T-cell (primary cell): ENCODE measurements at places on chromosomes 5 and 9. TPM values are rescaled to one million over a fixed set of nuclear protein-coding genes. Genes with fewer than 3 reads are reported as not detected.

The TEX48 gene
- total RNA-seq: not detected

DNA sequence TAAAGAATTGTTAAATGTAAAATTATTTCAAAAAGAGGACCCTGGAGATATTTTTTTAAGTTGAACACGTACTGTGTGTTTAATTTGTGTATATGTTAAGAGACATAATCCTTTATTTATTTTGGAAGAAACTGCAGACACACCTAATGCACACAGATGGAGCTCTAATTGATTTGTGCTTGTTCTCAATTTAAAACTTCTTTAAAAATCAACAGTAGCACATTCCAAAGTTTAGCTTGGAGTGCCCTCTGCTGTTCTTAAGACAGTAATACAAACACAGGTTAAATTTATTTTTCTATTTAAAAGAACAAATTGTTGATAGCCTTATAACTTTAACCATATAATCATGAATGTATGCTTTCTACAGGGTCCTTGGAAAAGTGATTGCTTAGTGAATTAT, 277.6 kb upstream of the ADAMTS16 start:
- DNase-seq: no peak

DNA sequence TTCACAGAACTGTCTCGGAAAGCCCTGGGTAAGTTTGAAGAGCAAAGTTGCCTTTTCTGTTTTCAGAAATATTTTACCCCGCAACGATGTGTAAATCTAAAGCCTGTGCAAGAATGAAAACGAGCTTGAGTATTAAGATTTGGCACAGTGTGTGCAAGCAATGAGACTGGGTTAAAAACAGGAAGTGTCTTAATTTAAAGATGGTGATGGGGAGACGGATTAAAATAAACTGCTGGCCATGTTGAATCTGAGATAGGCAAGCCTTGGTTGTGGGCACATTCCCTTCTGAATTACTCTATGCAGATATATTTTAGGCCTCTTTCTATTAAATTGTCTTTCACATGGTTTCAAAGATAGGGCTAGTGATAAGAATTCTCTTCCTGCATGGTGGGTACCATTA, 294.2 kb upstream of the DMRT1 start:
- DNase-seq: no peak

GRCh38 chr5:72741805-72742204, 74.7 kb upstream of the TNPO1 start:
- DNase-seq: no peak

DNA sequence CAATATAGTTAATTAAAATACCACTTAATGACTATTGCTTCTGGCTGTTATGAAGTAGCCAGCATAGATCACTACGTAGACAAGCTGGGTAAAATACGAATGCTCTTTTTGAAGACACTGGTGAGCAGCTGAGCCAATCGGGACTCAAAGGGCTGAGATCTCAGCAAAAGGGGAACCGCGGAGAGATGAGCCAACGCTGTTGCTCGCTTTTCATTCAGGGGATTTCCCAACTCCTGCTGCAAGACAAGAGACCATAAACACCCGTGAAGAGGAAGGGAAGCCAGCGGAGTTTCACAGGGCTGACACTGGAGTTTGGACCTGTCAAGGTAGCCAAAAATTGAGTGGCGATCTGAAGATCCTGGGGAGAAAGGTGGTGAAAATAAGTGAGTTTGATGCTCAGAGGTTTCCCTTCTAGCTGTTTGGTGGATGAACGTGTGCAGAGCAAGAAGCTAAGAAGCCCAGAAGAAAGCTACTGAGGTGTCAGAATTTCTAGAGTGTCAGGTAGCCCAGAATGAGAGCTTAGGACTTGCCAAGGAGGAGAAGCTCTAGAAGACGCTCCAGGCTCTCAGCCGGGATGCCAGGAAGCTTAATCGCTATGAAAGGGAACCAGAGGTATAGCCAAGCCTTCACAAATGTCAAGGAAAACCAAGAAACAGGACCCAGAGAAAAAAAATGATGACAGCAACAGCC, 79.6 kb upstream of the RNU6ATAC start:
- peak; percentile 31 for DNase-seq

- no peak for DNase-seq
Measured at GRCh38 chr5:131979816-131980215, 31.6 kb downstream of the ACSL6 start.

DNA sequence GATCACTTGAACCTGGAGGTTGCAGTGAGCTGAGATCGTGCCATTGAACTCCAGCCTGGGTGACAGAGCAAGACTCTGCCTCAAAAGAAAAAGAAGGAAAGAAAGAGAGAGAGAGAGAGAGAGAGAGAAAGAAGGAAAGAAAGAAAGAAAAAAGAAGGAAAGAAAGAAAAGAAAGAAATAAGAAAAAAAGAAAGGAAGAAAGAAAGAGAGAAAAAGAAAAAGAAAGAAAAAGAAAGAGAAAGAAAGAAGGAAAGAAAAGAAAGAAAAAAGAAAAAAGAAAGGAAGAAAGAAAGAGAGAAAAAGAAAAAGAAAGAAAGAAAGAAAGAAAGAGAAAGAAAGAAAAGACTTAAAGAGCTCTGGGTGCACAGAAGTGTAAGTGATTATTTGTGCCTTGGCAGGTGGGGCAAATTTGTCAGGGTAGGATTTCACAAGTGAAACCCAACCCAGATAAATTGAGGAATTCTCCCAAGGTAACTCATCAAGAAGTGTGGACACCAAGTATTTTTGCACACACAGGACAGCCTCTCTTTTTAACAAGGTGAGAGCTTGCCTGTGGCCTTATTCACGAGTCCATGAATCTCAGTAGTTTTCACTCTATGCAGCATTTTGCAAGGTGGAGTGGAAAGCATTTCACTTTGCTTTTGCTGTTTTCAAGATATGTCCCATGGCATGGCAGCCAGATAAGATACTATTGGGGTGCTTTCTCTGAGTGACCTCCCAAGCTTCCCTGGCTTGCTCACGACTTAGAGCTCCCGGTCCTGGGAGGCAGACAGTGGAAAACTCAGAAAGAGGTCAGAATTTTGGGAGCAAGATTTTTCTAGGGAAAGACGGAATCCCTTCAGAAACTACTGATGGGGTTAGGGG, 57.8 kb downstream of the C9orf153 start:
- DNase-seq: no peak

The ENTPD8 gene
- not detected for total RNA-seq

DNA sequence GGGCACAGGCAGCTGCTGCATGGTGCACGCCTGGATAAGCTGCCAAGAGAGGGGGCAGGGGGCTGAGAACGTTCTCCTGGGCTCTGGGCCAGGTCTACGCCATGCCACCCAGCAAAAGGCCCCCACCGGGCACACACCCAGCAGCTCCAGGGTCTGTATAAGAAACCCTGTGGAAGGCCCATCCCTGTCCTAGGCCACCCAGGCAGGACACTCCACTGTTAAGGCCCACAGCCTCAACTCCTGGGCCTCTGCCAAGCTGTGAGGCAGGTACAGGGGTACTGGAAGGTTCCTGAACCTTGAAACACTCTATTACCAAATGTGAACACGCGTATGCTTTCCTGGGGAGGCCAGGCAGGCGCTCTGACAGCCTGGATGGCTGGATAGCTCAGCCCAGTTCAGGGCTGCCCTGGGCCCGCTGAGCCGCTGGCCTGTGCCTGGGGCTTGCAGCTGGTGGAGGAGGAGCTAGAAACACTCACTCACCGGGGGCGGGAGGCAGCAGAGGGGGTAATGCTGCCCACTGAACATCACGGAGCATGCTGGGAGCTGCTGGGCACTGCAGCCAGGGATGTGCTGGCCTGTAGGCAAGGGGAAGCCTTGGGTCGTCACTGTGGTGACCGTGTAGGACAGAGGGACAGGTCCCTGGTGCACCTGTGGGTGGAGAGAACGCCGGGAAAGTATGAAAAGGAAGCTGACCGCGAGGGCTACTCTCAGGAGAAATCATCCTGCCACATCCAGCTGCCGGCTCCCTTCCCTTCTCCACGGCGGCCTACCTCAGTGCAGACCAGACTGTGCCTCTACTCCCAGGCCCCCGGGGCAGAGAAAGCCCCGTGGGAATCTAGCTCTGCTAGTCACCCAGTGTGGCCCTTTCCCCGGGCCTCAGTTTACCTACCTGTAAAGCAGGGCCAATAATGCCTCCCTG, 6.0 kb downstream of the RNF44 start:
- no peak for DNase-seq

- no peak for DNase-seq
Measured at GRCh38 chr5:52801329-52801728, 13.6 kb downstream of the ITGA1 start.

DNA sequence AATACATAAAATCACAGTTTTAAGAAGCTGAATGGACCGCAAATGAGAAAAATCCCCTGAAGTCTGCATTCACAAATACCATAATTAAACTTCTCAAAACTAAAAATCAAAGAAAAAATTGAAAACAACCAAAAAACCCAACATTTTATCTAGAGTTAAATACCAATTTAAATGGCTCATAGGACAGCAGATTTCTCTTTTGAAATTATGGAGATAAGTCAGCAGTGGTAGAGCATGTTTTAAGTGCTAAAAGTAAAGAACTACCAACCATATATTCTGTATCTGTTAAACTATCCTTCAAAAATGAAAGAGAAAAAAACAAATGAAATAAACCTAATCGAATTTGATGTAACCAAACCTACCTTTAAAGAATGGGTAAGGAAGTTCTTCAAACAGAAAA, 862.8 kb downstream of the TAF11L14 start:
- DNase-seq: no peak

- DNase-seq: no peak
Measured at GRCh38 chr9:68978066-68978465, 35.8 kb downstream of the PRKACG start.

DNA sequence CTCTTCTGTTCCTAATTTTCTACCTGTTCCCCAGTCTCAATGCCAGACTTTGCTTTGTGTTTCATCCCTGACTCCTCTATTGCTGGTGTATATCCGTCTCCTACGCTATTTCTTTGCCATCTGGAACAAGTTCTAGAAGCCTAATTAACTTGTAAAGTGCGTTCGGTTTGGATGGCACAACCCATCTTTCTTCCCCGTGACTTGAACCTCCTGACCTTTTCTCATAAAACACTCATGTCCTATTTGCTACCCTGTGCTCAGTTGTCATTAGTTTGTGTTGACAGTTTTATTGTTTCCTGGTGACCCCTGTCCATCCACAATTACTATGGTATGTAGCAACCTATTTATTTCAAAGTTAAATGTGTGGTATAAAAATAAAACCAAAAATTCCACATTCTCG, 323.5 kb downstream of the TLE4 start:
- no peak for DNase-seq

- DNase-seq: no peak
Measured at GRCh38 chr9:135579356-135579755, 17.8 kb downstream of the PAEP start.

- no peak for DNase-seq
Measured at GRCh38 chr9:4334410-4334813, 34.5 kb upstream of the GLIS3 start.

- DNase-seq: no peak
Measured at GRCh38 chr9:121239851-121240250, 28.1 kb upstream of the GSN start.

The ANKHD1 gene
- 200 TPM for total RNA-seq

The GABRA6 gene
- not detected for total RNA-seq

DNA sequence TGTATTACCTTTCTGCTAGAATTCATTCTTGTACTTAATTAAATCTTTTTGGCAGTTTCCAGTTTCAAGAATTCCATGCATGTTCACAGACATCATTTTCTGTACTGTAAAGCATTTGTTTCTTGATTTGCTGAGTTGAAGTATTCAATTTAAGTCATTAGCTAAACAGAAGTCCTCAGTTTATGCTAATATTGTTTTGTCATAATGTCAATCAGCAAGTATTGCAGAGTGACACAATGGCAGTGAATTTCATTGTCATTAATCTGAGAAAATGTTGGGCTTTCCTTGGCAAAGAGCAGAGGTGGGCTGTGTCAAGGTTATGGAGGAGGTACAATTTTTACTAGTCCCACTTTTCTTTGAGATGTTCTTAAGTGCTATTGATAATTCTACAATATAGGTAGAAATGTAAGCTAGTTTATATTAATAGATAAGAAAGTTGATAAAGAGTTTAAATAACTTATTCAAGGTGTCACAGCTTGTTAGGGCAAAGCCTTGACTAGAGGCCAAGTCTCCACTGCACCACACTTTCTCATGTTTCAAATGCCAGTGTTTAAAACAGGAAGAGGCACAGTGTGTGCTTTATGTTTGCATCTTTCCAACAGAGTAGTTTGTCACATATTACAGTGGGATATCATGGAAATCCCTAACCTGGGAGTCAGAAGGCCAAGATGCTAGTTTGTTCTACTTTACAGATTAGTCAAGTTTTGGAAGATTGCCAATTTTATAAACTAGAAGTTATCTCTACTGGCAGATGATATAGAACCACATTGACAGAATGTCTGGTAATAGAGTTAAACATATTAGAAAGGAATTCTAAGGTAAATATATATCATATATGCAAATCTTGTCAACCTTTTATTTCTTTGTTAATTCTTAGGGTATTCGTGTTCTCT, 56.3 kb downstream of the SLF1 start:
- DNase-seq: no peak

The PCDHB16 gene
- not detected for total RNA-seq

- no peak for DNase-seq
Measured at GRCh38 chr5:143920772-143921171, 108.8 kb downstream of the HMHB1 start.

The OR1Q1 gene
- total RNA-seq: not detected

DNA sequence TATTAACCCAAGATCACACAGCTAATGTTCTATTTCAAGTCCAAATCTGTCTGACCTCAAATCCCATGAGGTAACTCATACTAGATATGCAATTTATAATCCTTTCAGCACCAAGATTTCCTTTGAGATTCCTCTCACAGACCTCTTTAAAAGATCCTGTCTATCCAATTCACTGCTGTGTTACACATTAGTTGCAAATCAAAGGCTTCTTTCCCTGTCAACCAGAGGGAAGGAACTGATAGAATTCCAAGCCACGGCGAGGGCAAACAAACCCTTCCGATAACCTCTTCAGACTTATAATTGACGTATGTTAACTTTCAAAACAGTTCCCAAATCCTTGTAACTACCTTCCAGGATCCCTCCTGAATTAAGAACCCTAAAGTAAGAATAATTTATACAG, 168.9 kb downstream of the DRD1 start:
- no peak for DNase-seq

DNA sequence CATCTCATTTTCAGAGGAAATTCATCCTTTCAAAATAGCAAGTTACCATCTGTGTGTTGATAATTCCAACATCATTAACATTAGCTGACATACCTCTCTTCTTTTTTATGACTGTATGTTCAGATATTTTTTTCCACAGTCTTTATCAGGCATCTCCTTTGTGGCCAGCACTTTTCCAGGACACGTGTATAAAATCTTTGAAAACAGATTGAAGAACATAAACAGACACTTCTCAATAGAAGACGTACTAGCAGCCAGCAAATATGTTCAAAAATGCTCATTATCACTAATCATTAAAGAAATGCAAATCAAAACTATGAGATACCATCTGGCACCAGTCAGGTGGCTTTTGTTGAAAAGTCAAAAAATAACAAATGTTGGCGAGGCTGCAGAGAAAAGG, 734.3 kb downstream of the SEMA5A start:
- no peak for DNase-seq

The SPINK6 gene
- not detected for total RNA-seq

DNA sequence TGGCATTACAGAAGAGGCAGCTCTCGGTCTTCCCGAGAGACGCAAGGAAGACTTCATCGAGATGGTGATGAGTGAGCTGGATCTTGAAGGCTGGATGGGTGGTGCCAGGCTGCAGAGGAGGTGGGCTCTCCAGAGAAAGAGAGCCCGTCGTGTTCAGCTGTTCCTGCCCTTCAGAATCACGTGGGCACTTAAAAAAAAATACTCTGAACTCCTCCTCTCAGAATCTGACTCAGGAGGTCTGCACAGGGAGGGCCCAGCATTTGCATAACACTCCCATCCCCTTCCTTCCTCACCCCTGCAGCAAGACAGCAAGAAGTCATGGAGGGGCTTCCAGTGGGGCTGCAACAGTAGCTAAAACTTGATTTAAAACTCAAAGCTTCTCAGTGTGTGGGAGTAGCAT, 203.0 kb downstream of the ATPSCKMT start:
- DNase-seq: no peak
